Stimulated activated CD4-positive, alpha-beta T cell treated with anti-CD3 and anti-CD28 coated beads, Interleukin-2, amount 100 ng/mL, for 4 hours (primary cell): ENCODE measurements at places on chromosomes 11 and 22.

DNA sequence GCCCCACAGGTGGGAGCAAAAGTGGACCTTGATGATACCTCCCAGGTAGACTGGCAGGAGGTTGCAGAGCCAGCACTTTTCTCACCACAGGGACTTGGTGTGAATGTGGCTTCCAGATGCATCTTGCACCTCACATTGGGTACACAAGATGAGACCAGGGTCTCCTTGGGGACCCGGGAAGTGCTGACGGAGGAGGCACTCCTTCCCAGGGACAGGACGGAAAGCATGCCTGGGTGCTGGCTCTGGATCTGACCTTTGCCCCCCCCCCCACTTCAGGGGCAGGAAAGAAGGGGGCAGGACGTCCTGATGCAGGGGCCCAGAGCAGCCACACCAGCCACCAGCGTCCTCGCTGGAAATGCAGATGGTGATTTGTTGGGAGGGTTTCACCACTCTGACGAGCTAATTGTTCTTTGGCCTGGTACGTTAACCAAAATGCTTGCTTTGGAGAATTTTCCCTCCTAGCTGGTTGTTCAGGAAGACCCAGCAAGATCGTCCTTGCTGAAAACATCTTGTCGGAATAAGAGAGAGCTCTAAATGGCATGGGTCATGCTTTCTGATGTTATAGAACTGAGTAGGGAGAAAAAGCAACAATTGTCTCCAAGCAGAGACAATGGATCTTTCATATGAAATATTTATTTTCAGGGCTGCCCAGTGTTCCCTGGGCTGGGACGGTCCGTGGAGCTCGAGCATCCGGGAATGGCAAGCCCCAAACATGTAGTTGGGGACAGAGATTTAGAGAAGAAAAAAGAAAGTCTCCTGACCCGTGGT lies 74.4 kb upstream of the PPARA start:
- no peak for DNase-seq

- DNase-seq, result no peak
These were observed 145.7 kb upstream of the TTC12 start for GRCh38 chr11:113168354-113169342.

GRCh38 chr11:12413141-12414052 lies 36.0 kb downstream of the PARVA start:
- no peak for DNase-seq

DNA sequence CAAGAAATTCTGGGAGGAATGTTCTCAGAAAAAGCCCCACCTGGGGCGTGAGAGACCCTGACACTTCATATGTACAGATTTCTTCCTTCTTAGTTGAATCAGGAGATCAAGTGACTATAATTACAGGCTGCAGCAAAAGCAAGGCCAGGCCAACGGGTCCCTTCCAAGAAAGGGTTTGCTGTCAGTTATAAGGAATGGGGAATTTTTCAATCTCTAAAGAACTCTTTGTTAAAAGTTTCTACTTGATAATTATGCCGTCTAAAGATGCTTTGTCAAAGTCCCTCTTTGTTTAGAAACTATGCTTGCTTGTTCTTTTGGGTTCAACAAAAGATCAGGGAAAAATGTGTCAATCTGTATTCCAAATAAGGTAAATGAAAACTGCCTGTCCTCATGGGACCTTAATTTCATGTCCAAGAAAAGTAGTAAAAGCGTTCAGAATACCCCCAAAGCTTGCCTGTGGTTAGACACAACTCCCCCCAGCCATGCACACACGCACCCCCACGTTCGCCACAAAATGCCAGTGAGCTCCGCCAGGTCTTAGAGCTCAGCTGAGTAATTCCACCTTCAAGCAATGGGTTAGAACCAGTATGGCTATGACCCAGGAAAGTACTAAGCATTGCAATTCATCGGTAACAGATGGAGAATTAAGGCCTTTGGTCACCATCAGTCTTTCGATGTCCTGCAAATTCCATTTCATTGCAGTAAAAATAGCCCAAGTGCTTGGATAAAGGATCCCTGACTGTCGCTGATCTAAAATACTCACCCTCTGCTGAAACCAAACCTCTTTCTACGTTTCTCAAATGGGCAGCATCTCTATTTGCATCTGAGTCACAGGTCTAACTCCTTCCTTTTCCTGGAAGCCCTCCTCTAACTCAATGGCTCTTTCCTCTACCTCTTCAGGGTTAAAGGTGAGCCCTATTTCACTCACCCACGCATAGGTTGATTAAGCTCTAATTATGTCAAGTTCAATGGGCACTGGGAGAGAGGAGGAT lies 419.2 kb upstream of the SYN3 start:
- DNase-seq, result no peak

GRCh38 chr11:44837661-44838060 lies 110.9 kb downstream of the TSPAN18 start:
- no peak for DNase-seq

- DNase-seq, result no peak
These were observed 43.3 kb downstream of the BDNF start for GRCh38 chr11:27656806-27657483.

GRCh38 chr11:121337740-121338272 lies 45.2 kb downstream of the SC5D start:
- no peak for DNase-seq

DNA sequence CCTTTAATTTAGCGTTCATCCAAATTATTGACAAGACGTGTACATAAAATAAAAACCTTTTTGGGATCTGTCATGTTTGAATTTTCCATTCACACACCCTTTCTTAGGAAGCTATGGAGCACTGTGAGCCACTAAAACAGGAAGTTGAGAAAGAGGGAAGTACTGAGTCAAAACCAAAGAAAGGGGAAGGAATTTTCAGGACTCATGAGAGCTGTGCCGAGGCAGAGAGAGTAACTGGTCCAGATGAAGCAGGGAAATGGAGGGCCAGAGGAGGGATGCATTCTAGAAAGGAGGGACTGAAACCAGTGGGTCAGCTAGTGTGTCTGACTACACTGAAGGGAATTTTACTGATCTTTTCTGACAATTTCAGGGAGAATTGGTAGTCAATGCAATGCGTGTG lies 24.9 kb downstream of the APLP2 start:
- no peak for DNase-seq

GRCh38 chr11:113447621-113448315 lies 27.4 kb downstream of the DRD2 start:
- DNase-seq, result no peak

- no peak for DNase-seq
These were observed 178.2 kb upstream of the CCDC90B start for GRCh38 chr11:83464160-83464944.

- DNase-seq, result no peak
These were observed 4.4 kb upstream of the DDX17 start for GRCh38 chr22:38510416-38510970.

- no peak for DNase-seq
These were observed 272.8 kb downstream of the CTTN start for GRCh38 chr11:70671083-70671482.

DNA sequence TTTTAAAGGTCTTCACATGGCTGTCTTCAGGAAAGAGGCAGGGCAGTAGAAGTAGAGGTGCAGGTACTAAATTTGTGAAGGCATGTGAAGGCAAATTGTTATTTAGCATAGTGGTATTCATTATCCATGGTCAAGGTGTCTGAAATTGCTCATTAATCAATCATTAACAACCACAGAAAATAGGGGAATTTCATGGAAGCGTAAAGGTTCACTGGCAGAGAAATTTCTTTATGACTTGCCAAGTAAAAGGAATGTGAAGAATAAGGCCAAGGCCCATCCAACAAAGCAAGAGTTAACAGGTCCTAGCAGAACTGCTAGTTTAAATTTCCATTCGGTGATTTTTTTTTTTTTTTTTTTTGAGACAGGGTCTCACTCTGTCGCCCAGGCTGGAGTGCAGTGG lies 59.0 kb downstream of the RSF1 start:
- no peak for DNase-seq

DNA sequence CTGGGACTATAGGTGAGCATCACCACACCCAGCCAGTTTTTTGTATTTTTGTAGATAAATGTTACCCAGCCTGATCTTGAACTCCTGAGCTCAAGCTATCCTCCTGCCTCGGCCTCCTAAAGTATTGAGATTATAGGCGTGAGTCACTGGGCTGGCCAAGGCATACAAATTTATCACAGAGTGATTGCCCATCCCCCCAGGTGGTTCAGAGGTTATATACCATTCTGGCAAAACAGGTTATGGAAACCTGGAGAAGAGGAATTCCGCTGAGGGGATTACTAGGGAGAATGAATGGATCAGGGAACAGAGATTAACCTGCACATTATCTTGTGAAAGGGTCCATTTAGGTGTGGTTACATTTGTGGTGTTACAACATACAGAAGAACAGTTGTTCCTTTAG lies 8.1 kb downstream of the ATG13 start:
- DNase-seq, result no peak

DNA sequence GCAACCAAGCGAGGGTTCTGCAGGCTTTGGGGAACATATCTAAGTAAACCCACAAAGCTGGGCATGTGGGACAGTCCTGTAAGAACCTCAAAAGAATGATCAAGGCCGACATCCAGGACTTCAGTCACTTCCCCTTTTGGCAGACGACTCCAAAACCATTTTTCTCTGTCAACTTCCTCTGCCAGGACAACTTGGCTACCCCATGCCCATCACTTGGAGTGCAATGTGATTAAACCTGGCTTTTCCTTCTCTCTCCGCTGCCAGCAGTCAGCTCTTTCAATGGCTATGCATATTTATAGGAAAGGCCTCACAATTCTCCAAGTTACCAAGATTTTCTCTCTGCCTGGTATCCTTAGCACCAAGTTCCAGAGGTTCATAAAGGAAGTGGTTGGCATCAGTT lies 78.9 kb downstream of the C11orf58 start:
- no peak for DNase-seq

DNA sequence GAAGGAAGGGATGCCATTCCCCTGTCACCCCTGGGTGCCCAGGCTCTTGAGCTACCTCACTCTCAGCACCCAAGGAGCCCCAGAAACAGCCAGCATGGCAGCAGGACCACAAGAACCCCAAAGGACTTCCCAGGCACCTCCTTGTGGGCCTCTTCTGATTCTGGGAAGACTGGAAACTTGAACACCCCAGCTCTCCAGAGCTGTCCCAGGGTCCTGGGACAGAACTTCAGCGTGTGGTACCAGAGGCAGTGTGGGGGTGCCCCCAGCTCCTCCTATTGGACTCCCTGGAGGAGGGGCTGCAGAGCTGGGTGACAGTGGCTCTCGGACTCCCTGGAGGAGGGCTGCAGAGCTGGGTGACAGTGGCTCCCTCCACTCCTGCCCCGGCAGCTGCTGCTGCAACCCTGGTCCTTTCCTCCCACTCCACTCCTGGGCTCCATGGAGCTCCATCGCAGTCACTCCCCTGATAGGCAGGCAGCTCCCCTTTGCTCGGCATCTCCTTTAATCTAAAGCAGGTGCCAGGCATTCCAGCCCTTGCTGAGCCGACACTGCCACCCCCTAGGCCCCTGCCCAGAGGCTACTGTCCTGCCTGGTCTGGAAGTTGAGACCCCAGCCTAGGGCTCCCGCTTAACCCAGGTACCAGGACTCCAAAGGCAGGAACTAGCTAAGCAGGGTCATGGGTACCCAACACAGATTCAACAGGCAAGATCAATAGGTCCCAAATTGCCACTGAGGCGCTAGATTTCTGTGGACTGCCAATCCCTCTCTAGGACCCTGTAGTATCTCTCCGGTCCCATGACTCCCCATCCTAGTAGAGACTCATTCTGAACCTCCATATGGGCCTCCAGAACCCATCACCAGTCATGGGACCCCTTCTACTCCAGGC lies 2.7 kb downstream of the BCL9L start:
- DNase-seq, result no peak

DNA sequence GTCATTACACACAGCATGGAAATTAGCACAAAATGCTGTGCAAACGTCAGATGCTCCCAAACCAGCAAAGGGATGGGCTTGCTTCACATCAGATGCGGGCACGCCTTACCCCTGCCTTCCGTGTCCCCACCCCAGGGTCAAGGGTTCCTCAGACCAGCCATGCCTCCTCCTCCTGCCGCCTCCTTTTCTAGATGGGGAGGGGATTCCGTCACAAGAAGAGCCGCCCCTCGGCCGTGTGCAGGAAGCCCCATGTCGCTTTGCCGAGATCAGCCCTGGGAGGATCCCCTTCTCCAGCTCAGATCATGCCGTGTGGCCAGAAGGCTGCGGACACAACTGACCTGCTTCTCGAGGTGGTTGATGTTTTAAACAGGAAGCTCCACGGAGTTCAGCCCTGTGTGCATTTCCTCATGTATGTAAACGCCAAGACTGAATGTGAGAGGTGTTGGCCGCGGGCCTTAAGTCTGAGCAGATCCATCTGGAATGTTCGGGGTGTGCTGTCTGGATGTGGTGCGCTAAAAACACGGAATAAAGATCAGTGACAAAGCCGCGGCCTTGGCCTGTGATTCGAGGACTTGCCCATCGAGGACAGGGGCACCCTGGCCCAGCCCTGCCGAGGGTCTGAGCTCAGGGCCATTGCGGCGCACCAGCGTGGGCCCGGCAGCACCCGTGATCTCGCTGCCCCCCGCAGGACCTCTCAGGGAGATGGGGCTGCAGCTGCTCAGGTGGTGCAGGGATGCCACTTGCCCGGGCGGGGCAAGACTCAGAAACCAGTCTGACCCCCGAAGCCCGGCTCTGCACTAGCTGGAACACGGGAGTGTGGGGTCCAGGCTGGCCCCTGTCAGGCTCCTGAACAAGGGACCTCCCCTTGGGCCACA lies 412.9 kb downstream of the TBC1D22A start:
- DNase-seq, result no peak

GRCh38 chr11:34353881-34354280 lies 3.9 kb downstream of the ABTB2 start:
- no peak for DNase-seq

- no peak for DNase-seq
These were observed 6.1 kb upstream of the APOL3 start for GRCh38 chr22:36166518-36167220.

- no peak for DNase-seq
These were observed 522 bp upstream of the SEPTIN5 start for GRCh38 chr22:19713650-19714311.

DNA sequence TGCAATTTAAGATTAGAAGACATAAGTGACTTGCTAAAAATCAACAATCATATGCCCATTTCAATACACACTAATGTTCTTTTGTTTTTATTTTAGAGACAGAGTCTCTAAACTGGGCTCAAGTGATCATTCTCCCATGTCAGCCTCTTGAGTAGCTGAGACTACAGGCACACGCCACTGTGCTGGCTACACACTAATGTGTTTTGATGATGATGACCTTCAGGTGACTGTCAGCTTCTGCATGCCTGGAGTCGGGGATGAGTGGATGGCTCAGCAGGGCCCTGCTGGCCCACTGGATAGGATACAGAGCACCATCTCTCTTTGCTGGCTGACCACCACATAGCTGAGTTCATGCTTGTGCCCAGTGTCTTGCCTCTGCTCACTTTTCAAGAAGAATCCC lies 27.0 kb upstream of the POU2AF1 start:
- DNase-seq, result no peak

GRCh38 chr11:118930094-118930712 lies 4.5 kb upstream of the BCL9L start:
- peak; percentile 76 for DNase-seq

GRCh38 chr22:43476341-43476740 lies 64.5 kb downstream of the MPPED1 start:
- DNase-seq, result no peak
